Activated naive CD8-positive, alpha-beta T cell treated with anti-CD3 and anti-CD28 coated beads, Interleukin-2, amount 50 U/mL, for 24 hours (primary cell): ENCODE measurements at places on chromosomes 6 and 20.

DNA sequence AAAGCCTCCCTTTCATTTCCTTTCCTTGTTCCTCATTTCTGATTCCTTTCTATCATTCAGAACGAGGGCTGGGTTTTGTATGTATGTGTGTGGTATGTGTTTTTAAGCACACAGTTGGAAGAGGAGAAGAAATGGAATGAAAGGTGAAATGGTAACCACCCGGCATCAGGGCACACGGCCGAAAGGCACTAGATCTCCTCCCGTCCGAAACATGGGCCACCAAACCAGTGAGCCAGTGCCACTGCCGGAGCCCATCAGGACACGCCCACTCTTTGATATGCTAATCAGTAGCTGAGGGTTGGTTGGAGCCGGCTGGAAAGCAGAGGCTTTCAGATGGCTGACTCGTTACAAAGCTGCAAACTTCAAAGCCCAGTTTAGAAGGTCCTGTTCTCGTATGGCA, 228.6 kb upstream of the JARID2 start:
- DNase-seq, result peak; percentile 10

DNA sequence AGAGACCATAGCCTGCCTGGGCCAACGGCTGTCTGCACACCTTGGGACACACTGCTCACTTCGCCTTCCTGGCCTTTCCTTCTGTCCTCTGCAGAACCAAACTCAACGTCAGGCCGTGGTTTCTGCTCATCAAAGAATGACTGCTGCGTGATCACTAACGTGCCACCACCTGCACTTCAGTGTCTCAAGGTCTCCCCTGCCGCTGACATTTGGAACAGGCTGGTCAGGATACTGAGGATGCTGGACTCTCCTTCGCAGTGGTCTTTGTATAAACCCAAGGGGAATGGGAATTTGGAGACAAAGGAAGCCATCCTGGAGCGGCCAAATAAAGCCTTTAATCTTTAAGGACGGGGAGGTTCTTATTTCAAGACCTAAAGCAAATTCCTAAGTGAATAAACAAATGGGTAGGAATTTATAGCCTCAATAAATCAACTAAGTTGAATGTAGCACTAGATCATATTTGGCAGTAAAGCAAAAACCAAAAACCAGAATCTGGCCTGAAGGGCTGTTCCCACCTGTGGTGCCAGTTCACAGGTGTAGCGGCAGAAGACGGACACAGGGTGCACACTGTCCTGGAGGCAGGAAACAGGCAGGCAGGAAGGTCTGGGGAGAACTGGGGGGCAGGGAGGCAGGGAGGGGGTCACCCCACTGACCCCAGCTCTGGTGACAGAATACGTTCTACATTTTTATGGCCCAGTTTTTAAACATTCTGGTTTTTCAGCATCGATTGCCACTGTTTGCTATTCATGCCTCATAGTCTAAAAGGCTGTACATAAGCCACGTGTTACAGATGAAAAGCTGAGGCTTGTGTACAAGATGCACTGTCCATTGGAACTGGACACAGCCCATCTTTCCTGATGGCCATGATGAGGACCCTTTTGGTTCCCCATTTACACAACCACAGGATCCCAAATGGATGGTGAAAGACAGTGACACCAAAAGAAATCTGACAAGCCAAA, 36.6 kb downstream of the ABHD12 start:
- no peak for DNase-seq

- DNase-seq, result no peak
These were observed 24.4 kb downstream of the DYNLT1 start for GRCh38 chr6:158619922-158620801.

DNA sequence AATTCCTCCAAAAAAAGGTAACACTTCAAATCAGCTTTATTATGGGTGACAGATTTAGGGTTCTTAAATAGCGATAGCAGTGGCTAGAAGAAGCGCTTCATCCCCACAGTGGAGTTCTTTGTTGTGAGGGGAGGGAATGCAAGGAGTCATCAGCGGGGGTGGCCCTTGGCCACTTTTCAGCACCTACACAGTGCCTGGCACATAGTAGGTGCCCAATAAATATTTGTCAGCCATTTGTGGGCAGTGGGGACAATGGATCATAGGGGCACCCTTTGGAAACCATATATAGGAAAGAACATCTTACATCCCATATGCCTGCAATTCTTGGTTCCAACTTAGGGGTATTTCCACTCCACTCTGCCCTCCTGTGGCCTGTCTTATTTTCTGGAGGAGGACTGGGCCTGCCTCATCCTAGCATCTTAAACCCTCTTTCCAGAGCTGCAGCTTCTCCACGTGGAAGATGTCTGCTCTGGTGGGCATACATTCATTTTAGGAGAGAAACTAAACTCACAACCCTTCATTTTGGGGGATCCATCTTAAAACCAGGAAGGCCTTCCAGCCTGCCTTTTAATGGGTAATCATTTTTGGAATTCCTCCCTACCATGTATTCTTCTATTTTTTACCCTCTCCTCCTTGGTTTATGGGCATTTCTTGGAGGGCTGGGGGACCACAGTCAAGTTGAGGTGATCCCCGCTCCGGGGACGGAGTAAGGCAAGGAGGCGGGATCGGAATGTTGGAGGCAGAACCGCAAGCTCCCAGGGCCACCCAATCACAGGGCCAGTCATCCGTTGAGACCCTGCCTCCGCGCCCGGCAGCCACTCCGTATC, 2.6 kb upstream of the GPSM3 start:
- peak; percentile 41 for DNase-seq

GRCh38 chr6:167806061-167806700, 20.5 kb upstream of the AFDN start:
- no peak for DNase-seq

GRCh38 chr6:106249658-106250057, 75.9 kb downstream of the ATG5 start:
- DNase-seq, result no peak

- no peak for DNase-seq
These were observed 157.8 kb downstream of the MYO6 start for GRCh38 chr6:75906871-75907270.

DNA sequence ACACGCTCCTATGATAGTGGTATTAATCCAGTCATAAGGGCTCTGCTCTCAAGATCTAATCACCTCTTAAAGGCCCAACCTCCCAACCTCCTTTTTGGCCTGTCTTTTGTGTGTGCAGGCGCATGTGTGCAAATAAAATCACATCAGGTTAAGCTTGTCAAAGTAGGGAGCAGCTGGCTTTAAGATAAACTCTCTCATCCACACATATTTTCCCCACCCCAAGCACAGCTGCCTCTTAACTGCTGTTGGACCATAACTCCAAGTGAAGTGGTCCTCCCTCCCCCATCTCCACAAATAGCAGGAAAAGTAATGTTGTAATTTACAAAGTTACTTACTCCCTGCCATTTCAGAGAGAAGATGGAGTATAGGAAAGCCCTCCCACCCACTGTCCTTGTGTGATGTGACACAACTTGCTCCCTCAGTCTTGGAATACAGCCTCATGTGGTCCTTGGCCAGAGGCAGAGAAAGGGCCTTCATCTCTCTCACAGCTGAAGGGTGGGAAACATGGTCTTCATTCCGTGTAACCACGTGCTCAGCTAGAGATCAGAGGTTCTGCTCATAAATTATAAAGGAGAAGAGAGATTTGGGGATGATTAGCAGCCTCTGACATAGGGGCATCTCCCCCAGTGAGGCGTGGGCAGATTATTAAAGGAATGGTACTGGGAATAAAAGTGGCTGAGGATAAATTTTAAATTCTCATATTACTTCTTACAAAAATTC, 74.8 kb upstream of the TPD52L1 start:
- no peak for DNase-seq

- DNase-seq, result no peak
These were observed 220.0 kb downstream of the GRIK2 start for GRCh38 chr6:101613556-101613955.

GRCh38 chr6:140845701-140846100, 1287.0 kb upstream of the GJE1 start:
- no peak for DNase-seq

DNA sequence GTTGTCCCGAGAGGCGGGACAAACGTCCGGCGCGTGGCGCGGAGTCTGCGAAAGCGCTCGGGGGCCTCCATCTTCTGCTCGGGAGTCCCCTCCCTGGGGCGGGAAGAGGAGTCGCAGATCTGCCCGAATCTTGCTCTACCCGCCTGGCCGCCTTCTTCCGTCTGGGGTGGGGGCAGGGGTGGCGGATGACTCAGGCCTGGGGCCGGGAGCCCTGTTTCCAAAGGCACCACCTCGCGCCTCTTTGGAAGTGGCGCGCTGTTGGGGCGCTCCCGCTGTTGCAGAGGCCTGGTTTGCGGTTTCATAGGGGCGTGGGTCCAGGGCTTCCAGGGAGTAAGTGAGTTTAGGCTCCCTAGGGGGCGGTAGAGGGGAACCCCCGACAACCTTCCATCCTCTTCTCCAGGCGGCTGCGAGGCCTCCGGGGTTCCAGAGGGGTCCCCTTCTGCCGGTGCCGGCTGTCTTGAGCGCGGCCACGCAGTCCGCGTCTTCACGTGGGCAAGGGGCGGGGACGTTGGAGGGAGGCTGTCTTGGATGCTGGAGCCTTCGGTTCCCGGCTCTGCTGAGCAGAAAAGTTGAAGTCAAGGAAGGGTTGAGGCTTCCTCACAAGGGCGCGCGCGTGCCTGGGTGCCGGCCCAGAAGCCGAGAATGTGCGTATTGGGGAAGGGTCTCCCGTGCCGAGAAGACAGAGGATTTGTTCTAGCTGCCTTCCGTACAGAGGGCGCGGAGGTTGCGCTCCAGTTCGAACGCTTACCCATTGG, 2.6 kb upstream of the TFAP2C start:
- DNase-seq, result peak; percentile 6

DNA sequence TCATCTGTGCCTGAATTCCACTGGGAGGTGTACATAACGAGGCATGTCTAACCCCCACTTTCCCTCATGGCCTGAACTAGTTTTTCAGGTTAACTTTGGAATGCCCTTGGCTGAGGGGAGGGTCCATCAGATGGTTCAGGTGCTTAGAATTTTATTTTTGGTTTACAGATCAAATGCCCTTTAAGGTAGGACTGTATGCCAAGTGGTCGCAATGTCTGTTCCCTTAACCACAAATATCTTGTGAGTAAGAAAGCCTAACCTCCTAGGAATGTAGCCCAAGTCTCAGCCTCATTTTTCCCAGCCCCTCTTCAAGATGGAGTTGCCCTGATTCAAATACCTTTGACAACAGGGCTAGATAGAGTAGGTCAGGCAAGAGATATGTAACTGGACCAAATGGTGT, 78.4 kb downstream of the RNASET2 start:
- no peak for DNase-seq

DNA sequence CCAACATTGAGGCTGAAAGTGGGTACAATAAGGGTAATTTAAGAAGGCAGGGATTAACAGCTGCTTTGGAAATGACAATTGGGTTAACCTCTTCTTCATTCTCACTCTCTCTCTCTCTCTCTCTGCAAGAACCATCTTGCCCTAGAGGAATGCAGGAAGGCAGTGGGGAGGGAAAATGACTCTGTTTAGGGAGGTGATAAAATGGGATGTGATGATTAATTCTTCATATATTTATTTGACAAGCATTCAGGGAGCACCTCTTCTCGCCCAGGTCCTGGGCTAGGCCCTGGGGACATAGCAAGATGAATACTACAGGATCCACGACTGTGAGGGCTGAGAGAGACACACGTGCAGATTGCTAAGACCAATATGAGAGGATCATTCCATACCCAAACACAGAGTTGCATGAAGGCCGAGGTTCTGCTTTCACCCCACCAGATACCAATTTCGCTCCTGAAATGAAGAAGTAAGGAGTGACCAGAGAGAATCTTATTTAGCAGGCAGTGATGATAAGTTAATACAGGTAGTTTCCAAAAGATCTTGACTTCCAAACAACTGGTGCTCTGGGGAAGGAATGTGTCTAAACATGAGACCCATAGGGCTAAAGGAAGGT, 13.3 kb upstream of the PTPN1 start:
- DNase-seq, result no peak

DNA sequence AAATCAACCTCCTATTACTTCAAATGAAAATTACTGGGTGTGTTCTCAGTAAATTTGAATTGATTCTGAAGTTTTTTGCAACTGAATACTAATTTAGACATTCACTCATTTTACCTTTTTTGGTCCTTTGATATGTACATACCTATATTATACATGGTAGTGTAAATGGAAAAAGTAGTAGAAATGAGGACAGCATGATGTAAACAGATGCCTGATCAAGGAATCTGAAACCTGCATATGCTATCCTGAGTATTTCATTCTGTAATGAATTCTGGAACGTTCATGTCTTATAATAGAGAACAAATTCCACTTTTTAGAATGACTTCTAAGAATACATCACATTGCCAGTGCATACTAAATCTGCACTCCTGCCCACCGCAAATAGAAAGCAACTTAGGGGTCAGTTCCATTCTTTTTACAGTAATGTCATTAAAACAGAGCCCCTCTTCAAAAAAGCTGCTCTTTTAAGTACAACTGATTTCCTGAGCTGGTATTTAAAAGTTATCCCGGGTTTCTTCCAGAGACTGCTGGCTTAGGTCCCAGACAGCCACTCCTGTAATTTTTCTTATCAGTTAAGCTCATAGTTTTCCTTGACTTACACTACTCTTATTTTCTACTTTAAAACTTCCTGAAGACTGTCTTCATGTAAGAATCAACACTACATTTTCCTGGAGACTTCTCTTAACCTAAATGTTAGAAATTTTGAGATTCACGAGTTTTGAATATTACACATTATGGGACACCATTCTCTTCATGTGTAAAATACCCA, 48.4 kb downstream of the MAP3K7 start:
- no peak for DNase-seq

GRCh38 chr6:91744566-91744965, 1157.7 kb upstream of the MAP3K7 start:
- DNase-seq, result no peak

GRCh38 chr6:144471986-144472385, 186.9 kb downstream of the UTRN start:
- DNase-seq, result no peak

DNA sequence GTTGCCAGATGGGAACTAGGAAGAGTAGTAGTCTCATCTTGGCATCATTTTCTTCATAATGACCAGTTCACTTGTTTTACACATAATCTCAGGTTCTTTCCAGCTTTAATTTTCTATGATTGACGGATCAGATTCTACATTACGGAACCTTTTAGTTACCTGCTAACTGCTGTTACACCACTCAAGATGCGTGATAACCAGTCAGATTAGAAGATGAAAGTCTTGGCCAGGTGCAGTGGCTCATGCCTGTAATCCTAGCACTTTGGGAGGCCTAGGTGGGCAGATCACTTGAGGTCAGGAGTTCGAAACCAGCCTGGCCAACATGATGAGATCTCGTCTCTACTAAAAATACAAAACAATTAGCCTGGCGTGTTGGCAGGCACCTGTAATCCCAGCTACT, 92.5 kb downstream of the NCOA3 start:
- DNase-seq, result no peak

GRCh38 chr6:97067045-97067444, 142.5 kb downstream of the KLHL32 start:
- no peak for DNase-seq

DNA sequence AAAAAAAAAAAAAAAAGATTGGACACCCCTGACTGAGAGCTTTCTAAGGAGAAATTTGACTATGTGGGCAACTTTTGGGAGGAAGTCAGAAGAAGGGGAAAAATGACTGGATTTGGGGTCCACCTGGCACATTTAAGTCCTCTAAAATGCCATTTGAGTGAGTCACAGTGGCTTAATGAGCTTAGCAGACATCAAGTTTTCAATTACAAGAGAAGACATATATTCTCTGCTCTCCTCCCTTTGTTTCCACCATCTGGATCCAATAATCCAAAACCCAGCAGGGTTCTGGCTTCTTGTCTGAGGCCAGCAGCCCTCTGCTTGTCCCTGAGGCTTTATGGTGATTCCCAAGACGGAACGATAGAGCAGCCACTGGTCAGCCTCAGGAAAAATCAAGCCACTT, 6.9 kb downstream of the PI3 start:
- DNase-seq, result no peak

- DNase-seq, result no peak
These were observed 15.9 kb upstream of the SLC9A8 start for GRCh38 chr20:49796600-49797343.

GRCh38 chr20:43564993-43565757, 6.3 kb downstream of the SGK2 start:
- DNase-seq, result no peak
